ENCODE measurements at places on chromosomes 6 and 20.

- DNase-seq = no peak
These were observed 87.9 kb downstream of the KIF13A start for GRCh38 chr6:17899491-17899890.

DNA sequence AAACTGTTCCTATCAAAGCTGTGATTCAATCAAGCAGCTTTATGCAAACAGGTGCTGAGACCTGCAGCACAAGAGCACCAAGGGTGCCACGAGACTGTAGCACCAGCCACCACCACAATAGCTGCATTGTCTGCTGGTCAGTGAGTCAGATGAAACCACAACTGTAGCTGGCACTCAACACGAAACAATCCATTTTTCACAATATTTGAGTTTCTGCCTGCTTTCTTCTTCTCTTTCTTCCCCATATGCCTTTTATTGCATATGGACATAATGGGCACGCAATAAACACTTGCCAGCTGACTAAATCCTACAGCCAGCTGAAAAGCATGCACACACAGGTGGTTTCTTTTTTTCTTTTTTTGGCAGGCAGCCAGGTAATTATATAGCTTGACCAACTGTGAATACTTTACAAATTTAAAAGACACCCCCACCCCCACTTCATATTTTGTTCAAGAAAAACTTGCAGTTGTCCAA lies 16.6 kb downstream of the SLC2A12 start:
- no peak for DNase-seq

- no peak for DNase-seq
These were observed 115.7 kb upstream of the IFNGR1 start for GRCh38 chr6:137334884-137335283.

DNA sequence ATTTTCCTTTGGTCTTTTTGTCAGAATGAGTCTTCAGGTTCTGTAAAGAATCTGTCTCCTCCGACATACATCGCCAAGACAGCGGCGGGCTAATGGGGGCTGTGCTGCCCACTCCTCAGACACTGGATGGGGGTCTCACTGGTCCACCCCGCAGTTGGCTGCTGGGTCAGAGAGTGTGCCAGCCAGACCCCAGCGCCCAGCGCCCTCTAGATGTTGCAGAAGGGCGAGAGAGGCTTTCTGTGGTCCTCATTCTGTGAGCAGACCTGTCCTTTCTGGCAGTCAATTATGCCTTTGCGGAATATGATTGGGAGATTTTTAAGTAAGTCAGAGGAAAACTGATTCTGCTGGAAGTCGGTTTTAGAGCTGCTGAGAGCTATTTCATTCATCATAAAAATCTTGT lies 7.8 kb upstream of the CCR6 start:
- DNase-seq = no peak

DNA sequence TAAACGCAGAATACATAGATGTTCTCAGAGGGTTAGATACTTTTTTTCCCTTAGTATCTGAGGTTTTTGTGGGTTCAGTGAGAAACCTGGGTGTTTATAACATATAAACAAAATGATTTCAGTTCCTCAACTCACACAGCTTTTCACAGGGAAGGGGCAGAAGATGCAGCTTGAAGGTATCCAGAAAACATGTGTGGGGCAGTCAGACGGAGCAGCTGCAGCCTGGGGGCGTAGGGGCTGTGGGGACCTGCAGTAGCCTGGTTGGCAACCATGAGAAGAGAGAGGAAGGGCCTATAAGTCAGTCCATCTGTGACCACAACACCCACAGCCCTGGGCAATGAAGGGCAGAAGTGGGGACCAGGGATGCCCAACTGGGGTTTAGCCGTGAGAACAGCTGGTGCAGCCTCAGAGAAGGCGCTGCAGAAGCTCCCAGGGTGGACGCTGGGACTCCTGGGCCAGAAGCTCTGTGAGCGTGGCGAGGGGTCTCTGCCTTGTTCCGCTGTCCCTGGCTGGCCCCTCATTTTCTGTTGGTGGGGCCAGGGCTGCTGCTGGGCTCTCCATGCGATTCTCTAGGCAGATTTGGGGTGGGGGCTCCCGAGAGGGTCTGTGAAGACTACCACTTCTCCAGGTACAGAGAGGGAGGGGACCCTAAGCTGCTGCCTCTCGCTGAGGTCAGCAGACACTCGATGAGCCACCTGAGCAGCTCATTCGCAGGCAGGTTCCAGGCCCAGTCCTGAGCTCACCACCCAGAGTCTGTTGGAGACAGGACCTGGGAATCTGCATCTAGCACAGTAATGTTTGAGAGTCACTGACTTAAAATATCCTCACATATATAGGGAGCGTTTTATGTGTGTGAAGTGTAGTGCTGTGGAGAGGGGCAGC lies 181.2 kb downstream of the ZDHHC14 start:
- no peak for DNase-seq

DNA sequence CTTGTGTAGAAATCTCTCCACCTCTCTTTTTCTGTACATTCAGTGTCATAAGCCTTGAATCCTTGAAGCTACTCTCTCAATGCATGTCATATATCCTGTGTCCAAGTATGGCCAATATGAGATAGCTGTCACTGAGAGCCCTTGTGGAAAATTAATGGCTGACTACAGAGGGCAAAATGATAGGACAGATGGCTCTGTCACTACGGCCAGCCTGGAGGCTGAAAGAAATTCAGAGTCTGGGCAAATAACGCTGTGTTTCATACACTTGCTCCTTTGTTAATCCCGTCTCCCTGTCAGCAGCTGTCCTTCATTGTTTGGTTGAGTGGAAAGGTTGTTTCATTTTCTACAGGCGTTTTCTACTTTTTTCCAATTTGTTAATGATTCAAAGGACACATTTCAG lies 70.4 kb upstream of the VGLL2 start:
- DNase-seq = no peak

- DNase-seq = no peak
These were observed 6.7 kb downstream of the POU3F2 start for GRCh38 chr6:98840996-98841513.

DNA sequence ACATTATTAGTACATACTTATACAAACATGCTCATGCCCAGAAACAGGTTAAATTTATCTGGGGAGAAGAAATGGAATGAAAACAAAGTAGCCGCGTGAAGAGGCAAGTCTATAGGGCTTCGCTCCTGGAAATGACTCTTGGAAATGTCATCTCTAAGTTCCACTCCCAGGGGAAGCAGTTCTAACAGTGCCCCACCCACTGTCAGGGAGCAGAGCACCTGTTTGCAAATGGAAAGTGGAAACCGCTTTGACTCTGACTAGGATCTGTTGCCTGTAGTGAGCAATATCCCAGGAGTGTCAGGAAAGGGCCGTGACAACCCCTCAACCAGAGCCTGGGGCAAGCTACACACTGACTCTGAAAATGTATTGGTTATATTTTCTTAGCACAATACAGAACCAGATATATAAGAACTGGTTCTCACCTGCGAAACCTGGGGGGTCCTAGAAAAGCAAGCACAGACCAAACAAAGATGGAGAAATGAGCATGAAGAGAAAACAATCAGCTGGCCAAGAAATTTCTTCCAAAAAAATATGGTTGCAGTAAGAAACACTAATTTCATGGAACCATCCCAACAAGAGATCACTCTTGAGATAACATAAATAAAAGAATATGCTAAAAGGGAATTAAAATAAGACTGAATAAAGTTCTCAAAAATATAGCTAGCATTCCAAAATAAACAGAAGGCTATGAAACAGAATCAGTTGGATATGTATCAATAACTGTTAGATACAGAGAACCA lies 47.5 kb upstream of the CRISP1 start:
- DNase-seq = no peak

DNA sequence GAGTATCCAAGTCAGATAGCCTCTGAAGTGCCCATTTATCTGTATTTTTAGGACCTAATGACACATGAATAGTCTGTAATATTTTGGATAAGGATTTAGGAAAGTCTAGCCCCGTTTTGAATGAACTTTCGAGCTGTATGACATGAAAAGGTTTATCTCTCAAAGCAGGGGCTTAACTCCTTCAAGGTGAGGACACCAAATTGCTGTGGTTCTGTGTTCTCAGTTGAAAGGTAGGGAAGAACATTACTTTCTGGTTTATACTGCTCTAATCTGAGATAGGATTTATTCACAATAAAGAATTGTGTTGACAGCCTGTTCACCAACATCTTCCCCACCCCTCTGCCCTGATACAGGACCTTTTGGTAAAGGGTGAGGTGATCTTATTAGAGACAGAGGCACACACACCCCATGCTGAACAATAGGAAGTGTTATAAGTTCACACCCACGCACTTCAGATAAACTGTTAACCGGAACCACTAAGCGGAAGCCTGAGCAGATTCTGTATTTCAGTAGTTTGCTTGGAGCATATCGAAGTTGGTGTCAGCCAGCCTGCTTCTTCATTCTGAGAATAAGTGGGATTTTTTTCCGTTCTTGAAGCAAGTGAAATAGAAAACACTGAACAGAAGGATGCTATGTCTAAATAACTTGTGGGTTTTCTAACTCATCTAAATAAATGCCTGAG lies 223.3 kb downstream of the TMEM242 start:
- DNase-seq = peak; percentile 57

GRCh38 chr6:89941031-89941762 lies 46.9 kb downstream of the GJA10 start:
- no peak for DNase-seq

GRCh38 chr6:43796903-43797890 lies 27.2 kb downstream of the VEGFA start:
- no peak for DNase-seq

GRCh38 chr6:49576618-49577017 lies 26.1 kb downstream of the C6orf141 start:
- no peak for DNase-seq

GRCh38 chr20:2973574-2973973 lies 69.8 kb upstream of the GNRH2 start:
- no peak for DNase-seq

- no peak for DNase-seq
These were observed 16.7 kb downstream of the THBS2 start for GRCh38 chr6:169236988-169237387.

GRCh38 chr6:9515633-9516606 lies 899.0 kb downstream of the TFAP2A start:
- DNase-seq = no peak

- no peak for DNase-seq
These were observed 17.0 kb upstream of the SLA2 start for GRCh38 chr20:36663031-36663430.

DNA sequence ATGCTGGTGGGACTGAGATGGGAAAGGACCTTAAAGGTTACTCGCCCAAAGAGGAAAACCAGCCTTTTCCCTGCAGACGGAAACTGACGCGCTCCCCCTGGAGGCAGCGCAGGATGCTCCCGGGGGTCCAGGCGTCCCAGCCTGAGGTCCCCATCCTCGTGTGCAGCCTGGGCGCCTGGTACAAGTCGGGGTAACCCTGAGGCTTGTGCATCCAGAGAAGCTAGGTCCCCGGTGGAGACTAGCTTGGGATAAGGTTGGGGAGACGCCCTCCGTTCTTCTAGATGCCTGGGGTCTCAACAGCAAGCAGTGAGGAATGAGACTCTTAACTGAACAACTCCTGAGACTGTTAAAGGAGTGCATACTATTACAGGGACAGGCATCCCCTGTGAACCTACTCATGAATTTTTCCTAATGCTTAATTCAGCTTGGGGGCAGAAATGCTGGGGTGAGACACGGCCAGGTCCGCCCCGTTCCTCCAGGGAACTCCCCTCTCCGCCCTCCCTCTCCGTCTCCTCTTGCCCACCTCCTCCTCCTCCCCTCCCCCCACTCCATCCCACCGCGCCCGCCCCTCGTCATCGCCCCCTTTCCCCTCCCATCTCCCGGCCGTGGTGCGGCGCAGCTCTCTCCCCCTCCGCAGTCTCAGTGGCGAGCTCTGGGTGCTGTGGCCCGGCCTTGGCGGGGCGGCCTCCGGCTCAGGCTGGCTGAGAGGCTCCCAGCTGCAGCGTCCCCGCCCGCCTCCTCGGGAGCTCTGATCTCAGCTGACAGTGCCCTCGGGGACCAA lies at the start of gene PRSS35:
Gene PRSS35, plus strand, starts transcription at position 634 of the 781 bp plus-strand sequence. CDS start 10,908 bp downstream, outside the sequence.
- DNase-seq = peak; percentile 17

DNA sequence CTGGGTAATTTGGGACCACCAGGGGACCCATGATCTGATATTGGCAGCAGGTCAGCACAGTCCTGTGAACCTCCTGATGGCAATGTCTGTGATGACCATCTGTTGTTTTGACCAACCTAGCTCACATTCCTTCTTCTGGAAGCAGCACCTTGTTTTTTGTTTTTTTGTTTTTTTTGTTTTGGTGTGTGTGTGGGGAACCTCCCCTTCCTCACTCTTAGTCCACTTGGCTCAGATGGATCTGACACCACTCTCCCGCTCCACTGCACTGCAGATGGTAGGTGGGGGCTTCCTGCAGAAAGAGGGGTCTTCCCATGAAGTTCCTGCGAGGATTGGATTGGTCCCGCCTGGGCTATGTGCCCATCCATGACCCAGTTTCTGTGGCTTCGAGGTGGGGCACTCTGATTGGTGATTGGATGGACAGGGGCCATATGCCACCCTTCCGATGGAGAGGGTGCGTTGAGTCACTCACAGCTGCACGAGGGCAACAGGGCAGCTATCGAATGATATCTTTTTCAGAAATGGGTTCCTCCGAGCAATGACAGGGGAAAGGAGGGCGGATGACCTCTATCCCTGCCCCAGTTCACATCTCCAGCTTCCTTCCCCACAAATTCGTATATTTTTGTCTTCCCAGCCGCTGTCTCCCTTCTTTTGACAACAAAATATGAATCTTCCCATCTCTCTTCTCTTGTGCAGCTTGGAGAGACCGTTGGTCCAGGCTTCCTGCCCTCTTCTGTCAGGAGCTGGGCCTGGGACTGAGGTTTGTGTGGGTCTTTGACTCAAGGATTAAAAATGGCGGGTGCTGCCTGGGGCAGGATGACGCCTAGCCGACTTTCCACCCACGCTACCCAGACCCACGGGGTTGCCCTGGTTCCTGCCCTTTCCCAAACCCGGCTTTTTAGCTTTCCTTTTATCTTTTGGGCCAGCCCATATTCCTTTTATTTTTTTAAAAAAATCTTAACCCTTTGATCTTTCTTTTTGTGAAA lies 132.1 kb upstream of the KCNG1 start:
- no peak for DNase-seq

DNA sequence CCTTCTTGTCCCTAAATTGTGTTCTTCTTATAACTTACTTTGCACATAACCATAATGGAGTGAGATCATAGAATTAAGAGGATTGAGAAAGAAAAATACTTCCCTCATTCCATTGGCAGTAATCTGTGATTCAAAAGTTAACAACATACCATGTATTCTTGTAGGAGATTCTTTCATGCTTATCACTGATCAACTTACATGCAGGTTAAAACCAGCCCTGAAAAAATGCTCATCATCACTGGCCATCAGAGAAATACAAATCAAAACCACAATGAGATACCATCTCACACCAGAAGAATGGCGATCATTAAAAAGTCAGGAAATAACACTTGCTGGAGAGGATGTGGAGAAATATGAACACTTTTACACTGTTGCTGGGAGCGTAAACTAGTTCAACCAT lies 36.5 kb upstream of the GFRAL start:
- DNase-seq = no peak

GRCh38 chr20:50344232-50345071 lies 153.8 kb downstream of the CEBPB start:
- DNase-seq = no peak

GRCh38 chr6:166487148-166487547 lies 99.3 kb downstream of the RAMACL start:
- no peak for DNase-seq

GRCh38 chr6:148700047-148700715 lies 46.6 kb upstream of the UST start:
- no peak for DNase-seq

DNA sequence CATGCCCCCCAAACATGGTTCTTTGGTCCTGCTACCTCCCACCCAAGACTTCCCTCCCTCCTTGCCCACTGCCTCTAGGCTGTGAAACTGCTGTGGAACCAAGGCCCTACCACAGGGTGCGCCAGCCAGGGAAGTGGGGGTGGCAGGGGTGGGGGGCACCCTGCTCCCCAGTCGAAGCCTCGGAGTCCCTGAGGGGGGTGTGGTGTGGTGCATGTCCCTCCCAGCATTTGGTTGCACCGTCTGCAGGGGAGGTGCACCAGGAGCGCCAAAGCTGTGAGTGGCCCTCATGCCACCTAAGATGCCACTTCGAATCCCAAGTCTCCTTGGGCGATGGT lies 1.8 kb downstream of the RGS19 start:
- DNase-seq = no peak

Measured in activated naive CD4-positive, alpha-beta T cell treated with Interleukin-2 at 50 U/mL for 16 hours (primary cell).